Muscle of arm (tissue), 14 donors: ENCODE measurements at places on chromosomes 2 and 18. TPM values are rescaled to one million over a fixed set of nuclear protein-coding genes. Genes with fewer than 3 reads are reported as not detected.

CNGA3 gene
- polyA plus RNA-seq, result not detected

GRCh38 chr18:5673616-5674015, 129.8 kb upstream of the EPB41L3 start:
- DNase-seq, result no peak

TGFA gene
- polyA plus RNA-seq, result 0.52 TPM

- DNase-seq, result no peak
Observed at GRCh38 chr2:153872311-153873051, 759 bp downstream of the GALNT13 start.

DNA sequence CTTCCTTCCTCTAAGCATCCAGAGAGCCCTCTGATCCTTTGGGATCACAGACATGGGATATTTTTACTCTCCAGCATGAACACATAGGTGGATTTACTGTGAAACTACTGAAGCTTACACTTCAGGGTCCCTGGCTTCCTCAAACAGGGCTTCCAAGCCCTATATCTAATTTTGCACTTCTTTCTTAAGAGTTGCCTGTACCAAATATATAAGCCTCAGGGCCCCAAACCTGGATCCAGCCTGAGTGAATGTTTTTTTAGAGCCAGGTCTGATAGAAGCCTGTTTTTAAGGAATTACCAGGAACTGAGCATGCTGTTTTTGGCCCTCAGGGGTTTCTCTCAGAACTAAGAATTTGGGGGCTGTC, 13.2 kb upstream of the KCMF1 start:
- no peak for DNase-seq

MROH2A gene
- polyA plus RNA-seq, result not detected
